Colonic mucosa (tissue), 4 donors: ENCODE measurements at places on chromosomes 12 and 14.

GRCh38 chr12:97385121-97385520 is 77.5 kb upstream of the RMST start:
- no peak for DNase-seq

DNA sequence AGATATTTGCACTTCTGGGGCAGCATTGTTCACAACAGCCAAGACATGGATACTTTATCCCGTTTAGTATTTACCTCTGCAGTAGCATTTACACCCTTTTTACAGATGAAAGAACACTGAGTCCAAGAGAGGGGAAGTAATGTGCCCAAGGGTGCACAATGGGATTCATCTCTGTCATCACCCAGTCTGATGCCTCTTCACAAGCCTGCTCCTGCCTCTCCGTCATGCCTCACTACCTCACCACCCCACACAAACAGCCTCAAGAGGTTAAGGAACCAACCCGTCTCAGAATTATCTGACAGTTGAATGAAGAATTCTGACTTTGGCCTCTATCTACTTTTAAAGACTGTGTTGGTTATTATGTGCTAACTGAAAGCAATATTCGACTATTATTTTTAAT is 368.4 kb downstream of the ATP23 start:
- no peak for DNase-seq

DNA sequence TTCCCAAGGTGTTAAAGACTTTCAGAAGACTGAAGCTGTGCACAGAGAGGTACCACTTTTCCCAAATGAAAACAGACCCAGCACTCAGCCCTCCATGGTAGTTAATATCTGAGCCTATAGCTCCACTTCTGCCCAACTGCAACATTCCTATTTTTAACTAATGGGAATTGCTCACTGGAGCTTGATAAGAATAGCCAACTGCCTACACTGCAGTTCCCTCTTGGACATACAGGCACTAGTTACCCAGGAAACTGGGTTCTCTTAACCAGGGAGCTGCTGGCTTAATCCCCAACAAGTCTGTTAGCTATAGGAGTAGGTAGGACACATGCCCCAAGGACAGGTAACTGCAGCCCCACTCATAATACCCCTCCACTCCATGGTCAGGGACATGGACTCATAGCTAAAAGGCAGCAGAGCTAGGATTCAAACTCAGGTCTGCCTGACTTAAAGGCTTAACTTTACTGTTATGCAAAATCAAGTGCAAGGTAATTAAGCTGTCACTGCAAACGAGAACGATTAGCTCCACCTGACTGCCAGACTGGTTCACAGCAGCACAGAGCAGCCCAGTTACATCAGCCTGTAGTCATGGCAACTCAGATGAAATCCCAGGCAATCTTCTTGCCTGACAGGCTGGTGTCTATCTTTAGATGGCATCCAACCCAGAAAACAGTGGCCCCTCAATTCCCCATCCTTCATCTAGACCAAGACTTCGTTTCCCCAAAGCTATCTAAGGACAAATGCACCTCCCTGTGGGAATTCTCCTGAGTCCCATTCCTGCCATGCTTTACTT is 77.1 kb upstream of the ACTN1 start:
- DNase-seq: no peak

DNA sequence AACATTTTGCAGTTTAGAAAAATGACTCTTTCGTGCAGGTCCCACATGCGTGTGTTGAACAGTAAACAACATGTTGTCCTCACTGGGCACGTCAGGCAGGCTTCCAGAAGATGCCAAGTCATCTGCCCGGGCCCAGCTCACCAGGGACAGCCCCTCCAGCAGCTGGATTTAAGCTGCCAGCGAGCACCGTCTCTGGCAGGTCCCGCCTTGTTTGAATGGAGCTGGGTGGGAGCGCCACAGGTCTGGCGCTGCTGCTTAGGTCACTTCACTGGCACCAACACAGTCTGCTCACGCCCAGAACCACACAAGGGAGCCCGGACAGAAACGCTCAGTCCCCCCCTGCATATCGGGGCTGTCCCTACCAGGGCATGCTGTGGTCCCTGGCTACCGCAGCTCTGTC is 33.1 kb upstream of the MMP17 start:
- no peak for DNase-seq

DNA sequence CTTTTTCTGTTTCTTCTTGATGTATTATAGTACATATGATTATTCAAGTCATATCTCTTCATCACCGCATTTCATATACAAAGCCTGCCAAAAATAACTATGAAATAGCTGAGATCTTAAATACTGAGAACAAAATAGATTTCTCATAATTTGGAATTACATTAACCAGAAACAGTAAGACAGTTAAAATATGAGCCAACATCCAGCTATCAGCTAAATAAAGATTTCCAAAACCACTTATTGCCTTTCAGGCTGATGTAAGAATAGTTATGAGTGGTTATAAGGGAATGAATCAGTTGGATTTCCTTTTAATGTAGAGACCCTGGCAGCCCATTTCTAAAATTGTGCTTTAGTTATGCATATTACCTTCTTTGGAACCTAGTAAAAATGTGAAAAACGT is 47.4 kb downstream of the TMEM117 start:
- DNase-seq: no peak
